Glutamatergic neuron (in vitro differentiated cells): ENCODE measurements at places on chromosomes 12 and 14. TPM values are rescaled to one million over a fixed set of nuclear protein-coding genes. Genes with fewer than 3 reads are reported as not detected.

GRCh38 chr12:8145754-8146441, 10.9 kb upstream of the ZNF705A start:
- peaks cover 5% of the 10 kb centered on the region for H3K27me3 ChIP-seq
- H3K4me3 ChIP-seq, result peak overlapping the region; percentile 51

DNA sequence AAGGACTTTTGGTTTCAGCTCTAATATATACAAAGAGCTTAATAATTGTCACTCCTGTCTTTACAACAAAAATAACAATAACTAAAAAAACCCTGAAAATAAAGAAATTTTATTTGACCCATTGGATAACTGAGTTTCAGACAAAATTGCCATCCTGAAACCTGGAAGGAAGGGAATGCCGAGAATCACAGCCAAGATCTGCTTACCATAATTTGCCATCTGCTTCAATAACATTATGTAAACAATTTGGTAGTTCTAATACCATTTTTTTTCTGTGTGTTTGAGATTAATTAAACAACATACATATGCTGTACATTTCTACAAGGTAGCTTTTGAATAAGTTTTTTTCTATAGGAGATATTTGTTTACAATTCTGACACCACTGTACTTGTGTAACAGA, 596.3 kb upstream of the MGAT4C start:
- peaks cover 3% of the 10 kb centered on the region for H3K4me1 ChIP-seq
- no peak overlapping the region for H3K27ac ChIP-seq
- no peak for DNase-seq

DNA sequence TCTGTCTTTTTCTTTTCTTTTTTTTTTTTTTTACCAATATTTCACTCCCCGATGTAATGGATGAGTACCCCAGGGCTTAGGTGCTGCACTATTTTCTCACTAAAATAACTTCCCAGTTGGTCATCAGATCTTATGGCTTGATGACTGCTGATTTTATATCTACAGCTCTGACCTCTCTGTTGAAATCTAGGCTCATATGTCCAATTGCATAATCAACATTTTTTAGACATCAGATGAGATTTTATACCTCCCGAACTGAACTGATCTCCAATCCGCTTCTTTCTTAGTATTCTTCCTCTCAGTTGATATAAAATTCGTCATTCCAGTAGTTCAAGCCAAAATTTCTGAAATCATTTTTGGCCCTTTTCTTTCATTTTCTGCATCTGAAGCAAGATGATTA, 1236.5 kb downstream of the SLC16A7 start:
- no peak for DNase-seq
- H3K4me3 ChIP-seq, result no peak overlapping the region
- no peaks in the 10 kb centered on the region for H3K36me3 ChIP-seq
- peaks cover 3% of the 10 kb centered on the region for H3K27me3 ChIP-seq
- H3K4me1 ChIP-seq, result peaks cover 4% of the 10 kb centered on the region

GRCh38 chr12:42776396-42776795, 186.8 kb upstream of the PRICKLE1 start:
- H3K27me3 ChIP-seq, result peaks cover 4% of the 10 kb centered on the region
- no peak for DNase-seq
- H3K4me3 ChIP-seq, result no peak overlapping the region
- H3K36me3 ChIP-seq, result peaks cover 4% of the 10 kb centered on the region
- no peak overlapping the region for H3K27ac ChIP-seq

DNA sequence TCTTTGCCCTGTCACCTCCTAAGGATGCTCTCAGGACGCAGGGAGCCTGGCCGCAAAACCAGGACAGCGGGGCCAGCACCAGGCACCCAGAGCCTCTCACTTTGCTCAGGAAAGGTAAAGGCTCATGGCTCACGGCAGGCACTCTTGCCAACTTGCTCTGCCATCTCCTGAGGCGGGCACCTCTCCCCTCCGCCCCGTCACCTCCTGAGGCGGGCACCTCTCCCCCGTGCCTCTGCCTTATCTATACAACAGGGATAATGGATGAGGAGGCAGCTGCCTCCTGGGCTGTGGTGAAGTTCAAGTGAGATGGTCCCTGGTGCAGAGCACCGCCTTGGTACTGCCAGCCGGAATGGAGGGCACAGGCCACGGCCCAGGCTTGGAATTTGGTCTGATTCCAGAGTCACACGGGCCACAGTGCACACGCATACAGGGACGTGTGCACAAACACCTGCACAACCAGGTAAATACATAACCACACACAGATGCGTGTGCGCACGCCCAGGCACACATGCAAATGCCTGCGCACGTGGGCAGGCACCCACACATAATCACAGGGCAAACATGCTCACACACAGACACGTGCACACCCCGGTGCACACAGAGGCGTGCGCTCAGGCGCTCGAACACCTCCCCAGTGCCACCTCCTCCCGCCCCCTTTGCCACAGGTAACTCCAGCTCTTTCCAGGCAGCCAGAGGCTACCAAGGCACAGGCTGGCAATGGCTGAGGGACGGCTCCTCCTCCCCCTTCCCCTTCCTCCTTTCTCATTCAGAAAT, 11.6 kb downstream of the DEGS2 start:
- H3K36me3 ChIP-seq, result no peaks in the 10 kb centered on the region
- no peaks in the 10 kb centered on the region for H3K4me1 ChIP-seq
- DNase-seq, result no peak
- no peak overlapping the region for H3K27ac ChIP-seq
- peaks cover 13% of the 10 kb centered on the region for H3K27me3 ChIP-seq
- no peak overlapping the region for H3K4me3 ChIP-seq

DNA sequence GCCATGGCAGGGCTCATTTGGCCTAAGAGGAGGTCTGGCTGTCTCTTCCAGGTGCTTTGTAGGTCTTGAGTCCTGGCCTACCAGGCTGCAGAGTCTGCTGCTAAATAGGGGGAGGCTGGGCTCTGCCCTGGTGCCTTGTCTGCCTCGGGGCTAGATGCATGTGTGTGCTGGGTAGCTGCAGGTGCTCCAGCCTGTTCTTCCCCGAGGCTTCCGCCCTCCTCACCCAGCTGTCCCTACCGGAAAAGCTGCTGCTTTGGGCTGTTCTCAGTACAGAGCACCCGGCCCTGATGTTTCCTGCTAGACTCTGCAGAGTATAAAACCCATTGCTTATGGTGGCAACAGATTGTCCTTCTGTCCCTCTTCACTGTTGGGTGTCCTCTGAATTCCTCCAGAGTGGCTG, 37.7 kb downstream of the RAB35 start:
- H3K4me3 ChIP-seq, result no peak overlapping the region
- H3K4me1 ChIP-seq, result peaks cover 8% of the 10 kb centered on the region
- no peaks in the 10 kb centered on the region for H3K36me3 ChIP-seq
- DNase-seq, result no peak
- H3K27ac ChIP-seq, result no peak overlapping the region

DNA sequence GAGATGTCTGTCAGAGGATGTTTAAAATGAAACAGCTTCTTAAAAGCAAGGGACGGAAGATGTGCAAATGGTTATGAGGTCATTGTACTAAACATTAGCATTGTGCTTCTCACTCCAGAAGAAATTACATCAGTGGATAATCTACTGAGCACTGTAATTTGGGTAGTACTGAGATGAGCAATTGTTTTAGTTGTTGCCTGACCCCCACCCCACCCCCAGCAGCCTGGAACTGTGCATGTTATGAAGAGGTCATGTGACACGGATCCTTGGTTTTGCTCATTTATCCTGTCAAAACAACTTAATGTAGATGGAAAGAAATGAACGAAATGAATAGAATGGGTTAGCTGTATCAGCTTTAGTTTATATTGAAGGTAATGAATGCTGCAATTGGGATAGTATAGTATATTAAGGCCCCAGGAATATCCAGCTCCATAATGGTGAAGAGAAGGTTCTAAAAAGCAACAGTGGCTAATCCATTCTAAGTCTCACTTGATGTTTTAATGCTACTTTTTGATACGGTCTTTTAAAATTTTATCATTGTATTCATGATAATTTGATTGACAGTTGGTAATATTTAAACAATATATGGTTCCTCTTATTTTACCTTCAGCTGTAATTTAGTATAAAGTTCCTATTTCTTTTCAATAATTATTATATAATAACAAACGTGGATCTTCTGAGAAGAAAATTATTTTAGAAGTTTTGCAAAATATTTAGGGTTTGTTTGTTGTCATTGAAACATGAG, 58.5 kb downstream of the WNK1 start:
- H3K27me3 ChIP-seq, result no peaks in the 10 kb centered on the region
- H3K4me3 ChIP-seq, result no peak overlapping the region
- no peak overlapping the region for H3K27ac ChIP-seq
- DNase-seq, result no peak
- peaks cover 13% of the 10 kb centered on the region for H3K4me1 ChIP-seq

DNA sequence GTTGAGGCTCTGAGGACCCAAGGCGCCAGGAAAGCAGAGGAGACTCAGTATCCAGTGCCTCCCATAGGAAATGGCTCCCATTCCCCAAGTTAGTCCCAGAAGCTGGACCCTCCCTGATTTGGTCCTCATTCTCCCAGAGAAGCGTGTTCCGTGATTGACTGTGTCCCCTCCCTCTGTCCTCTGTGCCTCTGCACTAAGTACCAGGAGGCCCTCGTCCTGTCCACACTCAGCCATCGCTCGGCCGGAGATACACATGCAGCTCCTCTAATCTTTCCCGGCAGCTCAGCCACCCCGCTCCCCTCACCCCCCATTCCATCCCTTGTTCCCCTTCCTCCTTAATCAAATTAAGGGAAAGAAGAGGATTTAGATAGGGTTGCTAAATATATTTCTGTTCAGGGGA, 28.3 kb upstream of the ATP2A2 start:
- no peaks in the 10 kb centered on the region for H3K36me3 ChIP-seq
- no peak overlapping the region for H3K4me3 ChIP-seq
- H3K4me1 ChIP-seq, result no peaks in the 10 kb centered on the region
- DNase-seq, result no peak
- H3K27me3 ChIP-seq, result peaks cover 1% of the 10 kb centered on the region

DNA sequence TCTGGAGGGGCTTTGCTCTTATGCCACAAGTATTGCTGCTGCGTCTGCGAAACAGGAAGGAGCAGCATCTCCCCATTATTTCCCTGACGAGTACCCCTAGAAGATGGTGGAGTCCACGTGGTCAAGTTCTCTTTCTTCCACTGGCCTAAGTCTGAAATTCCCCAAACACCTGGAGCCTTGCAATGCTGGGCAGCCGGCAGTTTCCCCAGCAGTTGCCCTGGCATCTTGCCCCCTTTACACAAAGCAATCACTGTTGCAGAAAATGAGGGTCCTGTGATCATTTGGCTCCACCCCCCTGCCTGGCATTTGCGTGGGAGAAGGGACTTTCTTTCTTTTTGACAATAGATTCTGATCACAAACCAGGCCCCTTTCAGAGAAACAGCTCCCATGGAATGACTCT, 56.9 kb downstream of the FOS start:
- no peaks in the 10 kb centered on the region for H3K27me3 ChIP-seq
- no peak overlapping the region for H3K4me3 ChIP-seq
- DNase-seq, result no peak
- no peak overlapping the region for H3K27ac ChIP-seq
- no peaks in the 10 kb centered on the region for H3K4me1 ChIP-seq
- no peaks in the 10 kb centered on the region for H3K36me3 ChIP-seq

DNA sequence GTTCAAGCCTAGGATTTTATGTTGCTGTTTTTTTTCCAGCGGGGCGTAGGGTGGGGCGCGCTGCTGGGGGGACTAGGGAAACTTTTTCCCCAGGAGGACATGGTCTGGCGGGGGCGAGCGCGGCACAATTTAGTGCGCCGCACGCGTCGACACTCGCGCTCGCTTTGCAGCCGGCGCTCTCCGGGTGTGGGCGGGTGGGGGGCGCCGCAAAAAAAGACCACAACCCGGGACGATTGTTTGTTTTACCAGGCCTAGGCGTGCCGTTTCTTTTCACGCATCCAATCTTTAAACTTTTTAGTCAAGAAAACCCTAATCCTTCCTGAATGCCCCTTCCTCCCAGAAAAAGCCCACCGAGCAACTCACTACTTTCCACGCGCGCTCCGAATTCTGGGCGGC, 865 bp upstream of the ZFP36L1 start:
- peak; percentile 9 for DNase-seq
- H3K36me3 ChIP-seq, result no peaks in the 10 kb centered on the region
- H3K27me3 ChIP-seq, result peaks cover 18% of the 10 kb centered on the region

GRCh38 chr14:32620303-32620702, 291.2 kb downstream of the AKAP6 start:
- peaks cover 2% of the 10 kb centered on the region for H3K27me3 ChIP-seq
- H3K4me1 ChIP-seq, result peaks cover 15% of the 10 kb centered on the region
- no peak overlapping the region for H3K27ac ChIP-seq
- peaks cover 10% of the 10 kb centered on the region for H3K36me3 ChIP-seq
- no peak for DNase-seq

- H3K27ac ChIP-seq, result no peak overlapping the region
- no peak overlapping the region for H3K4me3 ChIP-seq
- H3K27me3 ChIP-seq, result peaks cover 1% of the 10 kb centered on the region
- H3K36me3 ChIP-seq, result peaks cover 11% of the 10 kb centered on the region
- H3K4me1 ChIP-seq, result no peaks in the 10 kb centered on the region
These were observed 84.7 kb upstream of the NELL2 start for GRCh38 chr12:44960856-44961255.

DNA sequence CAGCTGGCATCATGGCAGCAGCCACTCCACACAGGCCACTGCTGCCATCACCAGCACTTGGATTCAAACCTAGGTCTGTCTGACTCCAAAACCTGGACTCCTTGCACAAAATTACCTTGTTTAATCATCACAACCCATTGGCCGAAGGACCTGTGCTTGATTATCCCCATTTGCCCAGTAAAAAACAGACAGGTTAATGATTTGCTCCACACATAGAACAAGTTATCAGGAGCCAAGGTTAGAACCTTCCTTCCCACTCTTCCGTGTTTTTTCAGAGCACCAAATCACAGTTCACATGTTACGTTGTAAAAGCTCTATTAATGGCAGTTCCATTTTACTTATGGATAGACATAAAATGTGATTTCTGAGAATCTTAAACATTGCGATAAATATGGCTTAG, 23.5 kb upstream of the CPM start:
- no peaks in the 10 kb centered on the region for H3K4me1 ChIP-seq
- H3K27ac ChIP-seq, result no peak overlapping the region
- peaks cover 8% of the 10 kb centered on the region for H3K27me3 ChIP-seq
- no peak overlapping the region for H3K4me3 ChIP-seq
- H3K36me3 ChIP-seq, result no peaks in the 10 kb centered on the region

GRCh38 chr14:93729993-93730392, 58.3 kb downstream of the PRIMA1 start:
- no peaks in the 10 kb centered on the region for H3K36me3 ChIP-seq
- H3K27me3 ChIP-seq, result peaks cover 12% of the 10 kb centered on the region
- peaks cover 20% of the 10 kb centered on the region for H3K4me1 ChIP-seq
- no peak for DNase-seq

DNA sequence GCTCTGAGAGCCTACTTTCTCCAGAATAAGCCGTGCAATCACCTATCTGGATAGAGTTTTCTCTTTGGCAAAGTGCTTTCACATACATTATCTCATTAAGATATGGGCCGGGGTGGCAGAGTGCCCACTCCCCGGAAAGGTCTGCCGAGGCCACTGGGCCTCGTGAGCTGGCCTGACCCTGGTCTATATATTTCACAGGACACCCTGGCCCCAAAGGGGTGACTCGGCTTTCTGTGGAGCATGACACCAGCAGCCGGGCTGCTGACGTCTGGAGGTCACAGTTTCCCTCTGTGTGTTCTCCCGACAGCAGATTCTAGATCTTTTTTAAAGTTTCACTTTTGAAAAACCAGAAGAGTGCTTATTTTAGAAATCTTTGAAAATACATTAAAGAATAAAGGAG, 27.9 kb upstream of the ATP2A2 start:
- H3K4me3 ChIP-seq, result no peak overlapping the region
- no peak overlapping the region for H3K27ac ChIP-seq
- H3K4me1 ChIP-seq, result no peaks in the 10 kb centered on the region

The GARIN6 gene
- total RNA-seq, result not detected

The PLEKHG7 gene
- not detected for total RNA-seq

The PSMD9 gene
- total RNA-seq, result 53.2 TPM

The SMOC1 gene
- total RNA-seq, result 0.49 TPM

The PPFIA2 gene
- total RNA-seq, result 31.1 TPM

The GALNT16 gene
- 124 TPM for total RNA-seq

The ESPL1 gene
- total RNA-seq, result 5.1 TPM

The OR4E2 gene
- not detected for total RNA-seq

The PRR4 gene
- total RNA-seq, result 7.5 TPM
